ENCODE measurements at places on chromosomes 4 and X.

DNA sequence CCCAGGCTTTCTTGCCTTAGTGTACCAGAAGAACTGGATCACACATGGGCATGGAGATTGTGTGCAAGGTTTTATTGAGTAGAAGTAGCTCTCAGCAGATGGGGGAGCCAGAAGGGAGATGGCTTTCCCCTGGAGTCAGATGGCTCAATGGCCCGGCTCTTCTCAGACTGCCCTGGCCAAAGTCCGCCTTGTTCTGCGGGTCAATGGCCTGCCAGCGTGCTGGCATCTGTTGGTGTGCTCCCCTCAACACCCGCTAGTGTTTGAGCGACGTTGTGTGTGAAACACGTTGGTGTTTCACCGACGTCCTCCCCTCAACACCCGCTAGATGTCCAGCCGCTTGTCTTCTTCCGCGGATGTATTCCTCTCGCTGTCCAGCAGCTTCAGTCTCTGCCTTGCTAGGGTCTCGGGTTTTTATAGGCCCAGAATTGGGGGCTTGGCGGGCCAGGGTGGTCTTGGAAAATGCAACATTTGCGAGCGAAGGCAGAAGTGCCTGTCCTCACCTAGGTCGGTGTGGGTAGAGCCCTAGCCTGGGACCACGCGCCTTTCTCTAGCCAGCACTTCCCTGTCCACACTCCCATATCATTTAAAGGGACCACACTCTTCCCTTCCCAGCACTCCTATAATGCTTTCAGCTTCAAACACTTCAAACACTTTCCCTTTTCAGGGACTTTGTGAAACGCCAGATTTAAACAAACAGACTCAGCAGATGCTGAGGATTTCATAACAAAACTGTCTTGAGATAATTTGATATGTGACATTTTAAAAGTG is 21.1 kb upstream of the PRKG2 start:
- DNase-seq: no peak

DNA sequence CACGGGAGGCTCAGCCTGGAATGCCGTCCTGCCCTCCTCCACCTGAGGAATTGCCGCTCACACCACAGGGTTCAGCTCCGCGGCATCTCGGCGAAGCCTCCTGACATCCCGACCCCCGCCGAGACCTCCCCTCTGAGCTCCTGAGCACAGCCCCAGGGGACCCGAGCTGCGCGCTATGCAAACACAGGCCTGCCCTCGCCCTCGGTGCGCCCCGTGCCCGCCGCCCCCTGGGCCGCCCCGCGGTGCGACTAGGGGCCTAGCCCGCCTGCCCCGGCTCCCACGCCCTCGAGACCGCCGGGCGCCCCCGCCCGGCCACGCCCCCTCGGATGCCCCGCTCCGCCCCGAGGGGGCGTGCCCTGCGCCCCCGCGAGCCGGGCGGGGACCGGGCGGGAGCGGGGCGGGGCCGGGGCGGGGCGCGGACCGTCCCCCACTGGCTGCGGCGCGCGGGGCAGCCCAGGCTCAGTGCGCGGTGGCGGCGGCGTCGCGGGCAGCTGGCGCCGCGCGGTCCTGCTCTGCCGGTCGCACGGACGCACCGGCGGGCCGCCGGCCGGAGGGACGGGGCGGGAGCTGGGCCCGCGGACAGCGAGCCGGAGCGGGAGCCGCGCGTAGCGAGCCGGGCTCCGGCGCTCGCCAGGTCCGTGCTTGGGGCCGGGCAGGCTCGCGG is at the start of gene FGFR3:
FGFR3 (plus strand) TSS at position 462 of the 664 bp plus-strand sequence. CDS start 642 bp downstream, outside the sequence.
- DNase-seq: peak; percentile 92

DNA sequence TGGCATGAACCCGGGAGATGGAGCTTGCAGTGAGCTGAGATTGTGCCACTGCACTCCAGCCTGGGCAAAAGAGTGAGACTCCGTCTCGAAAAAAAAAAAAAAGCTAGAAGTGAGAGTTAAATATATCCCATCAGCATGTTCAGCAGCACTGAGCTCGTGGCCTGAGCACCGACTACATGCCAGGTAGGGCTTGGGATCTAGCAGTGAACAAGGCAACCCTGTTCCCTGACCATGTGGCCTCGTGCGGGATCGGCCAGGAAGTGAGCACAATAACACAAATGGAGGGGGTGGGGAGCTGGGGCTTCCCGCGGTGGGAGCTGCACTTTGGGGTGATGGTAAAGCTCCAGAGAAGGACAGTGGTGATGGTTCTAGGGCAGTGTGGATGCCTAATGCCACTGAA is 193.7 kb upstream of the PSAPL1 start:
- no peak for DNase-seq

DNA sequence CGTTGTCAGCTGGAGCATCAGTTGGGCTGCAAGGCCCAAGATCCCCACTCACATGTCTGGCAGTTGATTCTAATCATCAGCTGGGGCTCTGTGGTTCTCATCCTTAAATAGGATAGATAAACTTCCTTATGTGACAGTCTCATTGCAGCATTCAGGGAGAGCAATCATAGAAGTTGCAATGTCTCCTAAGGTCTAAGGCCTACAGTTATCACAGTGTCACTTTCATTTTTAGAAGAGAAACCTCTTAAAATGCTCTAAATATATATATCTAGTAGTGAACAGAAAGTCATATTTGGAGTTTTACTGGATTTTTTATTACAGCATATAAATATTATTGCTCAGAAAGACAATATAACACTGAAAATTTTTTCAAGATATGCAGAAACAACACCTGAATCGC is 226.0 kb upstream of the PPP1R2C start:
- DNase-seq: no peak

GRCh38 chrX:48971249-48972219 is at the start of gene KCND1:
TSS of gene KCND1 (minus strand) at chrX:48971844. CDS start at chrX:48970271, 1,573 bp downstream.
- DNase-seq: peak; percentile 38

- DNase-seq: peak; percentile 58
Measured at GRCh38 chrX:68912113-68912512, 83.3 kb downstream of the EFNB1 start.
